ENCODE measurements at places on chromosomes 1 and 21. TPM values are rescaled to one million over a fixed set of nuclear protein-coding genes. Genes with fewer than 3 reads are reported as not detected.

The RAB42 gene
- total RNA-seq, result 0.34 TPM

The SLC22A15 gene
- 0.52 TPM for total RNA-seq

The LCE2C gene
- total RNA-seq, result not detected

The CCDC17 gene
- total RNA-seq, result 2.5 TPM

The NID1 gene
- 0.39 TPM for total RNA-seq

The HHIPL2 gene
- 0.16 TPM for total RNA-seq

The CYP4X1 gene
- total RNA-seq, result not detected

The S100A8 gene
- total RNA-seq, result not detected

The TRAPPC3 gene
- 71.5 TPM for total RNA-seq

The APOBEC4 gene
- total RNA-seq, result not detected

The TNFRSF4 gene
- 441 TPM for total RNA-seq

The SH3BGR gene
- total RNA-seq, result 1.0 TPM

The TTC34 gene
- total RNA-seq, result 0.94 TPM

The CD244 gene
- 0.21 TPM for total RNA-seq

The PADI2 gene
- total RNA-seq, result 0.14 TPM

The SYCP1 gene
- total RNA-seq, result not detected

The INAVA gene
- not detected for total RNA-seq

The TLCD4 gene
- total RNA-seq, result not detected

The PTPN22 gene
- 57.8 TPM for total RNA-seq

The STIL gene
- total RNA-seq, result 27.6 TPM

The PTPRU gene
- 0.30 TPM for total RNA-seq

The TMEM269 gene
- total RNA-seq, result 0.16 TPM

The PARS2 gene
- total RNA-seq, result 6.1 TPM

The ANKRD45 gene
- total RNA-seq, result not detected

The CRYBG2 gene
- total RNA-seq, result 0.98 TPM

The IVL gene
- total RNA-seq, result not detected

The LRRC71 gene
- not detected for total RNA-seq

The PROK1 gene
- not detected for total RNA-seq

The ENAH gene
- total RNA-seq, result 0.14 TPM

The SPTA1 gene
- total RNA-seq, result 0.02 TPM

The CCDC30 gene
- total RNA-seq, result 2.3 TPM

The TNFRSF14 gene
- total RNA-seq, result 199 TPM

The WNT3A gene
- not detected for total RNA-seq

The MYOCOS gene
- total RNA-seq, result 0.14 TPM

The NR1I3 gene
- not detected for total RNA-seq

The MTF2 gene
- total RNA-seq, result 83.5 TPM

The SYT14 gene
- total RNA-seq, result not detected
